Right renal pelvis (tissue), 4 donors: ENCODE measurements at places on chromosomes 7 and 10. TPM values are rescaled to one million over a fixed set of nuclear protein-coding genes. Genes with fewer than 3 reads are reported as not detected.

DNA sequence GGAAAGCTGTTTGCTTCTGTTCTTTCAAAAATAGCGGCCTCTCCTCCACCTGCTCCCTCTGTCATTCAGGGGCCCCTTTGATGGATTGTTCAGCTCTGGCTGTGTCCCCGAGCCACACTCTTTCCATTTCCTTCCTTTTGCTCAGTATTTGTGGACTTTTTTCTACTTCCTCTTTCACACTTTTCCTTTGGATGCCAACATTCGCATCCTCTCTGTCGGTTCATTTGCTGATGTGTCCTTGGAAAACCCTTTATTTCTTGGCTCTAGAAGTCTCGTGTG is 11.7 kb upstream of the PWWP2B start:
- no peak for DNase-seq

DNA sequence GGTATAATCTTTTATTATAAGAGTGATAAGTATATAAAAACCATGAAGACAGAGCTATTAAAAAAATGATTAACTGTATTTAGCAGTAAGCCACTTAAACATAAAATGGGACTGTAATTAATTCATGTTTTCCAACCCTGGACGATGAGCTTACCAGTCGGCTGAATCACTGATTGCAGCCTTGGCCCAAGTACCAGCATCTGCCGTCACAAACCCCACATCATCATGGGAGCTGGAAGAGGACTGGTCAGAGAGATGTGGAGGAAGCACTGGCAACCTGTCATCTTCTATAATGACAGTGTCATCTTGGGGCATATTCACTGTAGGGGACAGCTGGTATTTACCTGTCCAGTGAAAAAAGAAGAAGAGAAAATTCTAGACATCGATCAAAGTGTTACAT is 473.6 kb downstream of the PARD3 start:
- no peak for DNase-seq

- no peak for DNase-seq
Observed at GRCh38 chr10:97399843-97400545, 1.1 kb downstream of the RRP12 start.

BCL7B gene
- 37.3 TPM for polyA plus RNA-seq

DNA sequence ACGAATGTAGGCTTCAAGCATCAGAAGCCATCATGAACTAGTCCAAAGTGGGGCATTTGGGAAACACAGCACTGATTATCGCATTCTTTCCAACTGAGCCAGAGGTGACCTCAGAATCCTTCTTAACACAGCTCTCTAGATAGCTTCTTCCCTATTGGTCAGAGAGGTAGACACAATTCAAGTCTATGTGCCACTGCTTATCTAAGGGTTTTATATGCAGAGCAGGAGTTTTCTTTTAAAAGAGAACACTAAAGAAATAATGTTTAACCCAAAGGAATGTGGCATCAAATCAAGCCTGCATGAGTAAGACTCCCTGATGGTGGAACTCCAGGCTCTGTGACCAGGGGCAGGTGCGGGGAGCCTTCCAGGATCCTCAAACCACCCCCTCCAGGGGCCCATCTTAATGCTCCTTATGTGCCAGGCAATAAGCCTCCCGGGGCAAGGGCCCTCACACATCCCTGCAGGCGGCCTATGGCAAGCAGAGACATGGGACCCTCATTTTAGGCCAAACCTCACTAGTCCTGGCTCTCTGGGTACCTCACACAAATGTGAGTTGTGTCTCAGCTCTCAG is 13.8 kb downstream of the HSPA12A start:
- DNase-seq: no peak

- DNase-seq: no peak
Observed at GRCh38 chr10:70982443-70982842, 94.1 kb upstream of the PCBD1 start.

DNA sequence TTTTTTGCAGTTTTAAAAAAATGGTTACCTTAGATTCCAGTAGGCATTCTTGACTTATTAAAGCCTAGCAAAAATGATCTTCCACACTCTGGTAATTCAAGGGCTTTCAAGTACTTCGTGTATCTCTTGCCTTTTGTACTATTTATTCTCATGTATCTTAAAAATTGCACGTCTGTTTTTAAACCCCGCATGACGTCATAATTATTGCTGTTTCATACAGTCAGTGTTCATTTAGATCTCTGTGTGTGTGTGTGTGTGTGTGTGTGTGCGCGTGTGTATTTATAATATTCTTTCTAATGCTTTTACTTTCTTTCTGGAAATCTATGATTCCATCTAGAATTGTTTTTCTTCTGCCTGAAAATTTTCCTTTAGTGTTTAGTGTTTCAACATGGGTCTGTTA is 234.2 kb downstream of the CCSER2 start:
- no peak for DNase-seq

TSPAN12 gene
- 199 TPM for polyA plus RNA-seq

CCDC7 gene
- polyA plus RNA-seq: 5.9 TPM

LMTK2 gene
- polyA plus RNA-seq: 14.4 TPM

DNA sequence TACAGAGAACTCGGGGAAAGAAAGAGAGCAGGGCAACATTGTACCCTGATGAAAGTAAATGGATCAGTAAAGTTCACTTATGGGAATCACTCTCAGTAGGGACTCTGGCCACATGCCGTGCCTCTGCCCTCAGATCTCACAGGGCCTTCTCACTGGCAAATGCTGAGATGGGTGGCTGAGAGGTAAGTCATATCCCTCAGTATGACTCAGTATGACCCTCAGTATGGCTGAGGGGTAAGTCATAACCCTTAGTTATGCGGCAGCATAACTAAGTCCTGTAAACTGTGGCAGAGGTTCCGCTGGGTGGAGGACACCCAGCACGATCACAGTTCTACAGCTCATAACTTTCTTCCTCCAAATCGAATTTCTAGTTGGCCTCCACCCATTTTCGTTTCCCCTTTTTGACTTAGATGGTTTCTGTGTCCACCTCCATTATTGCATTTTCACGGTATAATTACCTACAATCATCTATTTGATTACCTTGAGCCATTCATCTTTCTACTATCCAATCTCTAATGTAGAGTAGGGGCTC is 26.5 kb upstream of the WNT16 start:
- DNase-seq: no peak

DNA sequence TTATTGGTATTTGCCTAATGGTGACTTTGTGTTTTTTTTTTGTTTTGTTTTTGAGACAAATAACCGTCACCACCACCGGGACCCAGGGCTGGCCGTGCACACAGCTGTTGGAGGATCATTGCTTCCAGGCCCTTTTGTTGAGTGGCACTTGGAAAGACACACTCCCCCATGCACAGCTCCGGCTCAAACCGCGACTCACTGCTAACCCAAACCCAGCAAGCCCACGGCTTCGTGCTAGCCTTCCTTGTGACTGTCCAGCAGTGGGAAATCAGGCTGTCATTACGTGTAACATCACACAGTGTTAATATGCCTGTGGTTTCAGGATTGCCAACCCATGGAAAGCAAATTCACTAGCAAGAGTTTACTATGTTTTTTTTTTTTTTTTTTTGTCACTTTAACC is 17.4 kb downstream of the BNIP3 start:
- no peak for DNase-seq

DNA sequence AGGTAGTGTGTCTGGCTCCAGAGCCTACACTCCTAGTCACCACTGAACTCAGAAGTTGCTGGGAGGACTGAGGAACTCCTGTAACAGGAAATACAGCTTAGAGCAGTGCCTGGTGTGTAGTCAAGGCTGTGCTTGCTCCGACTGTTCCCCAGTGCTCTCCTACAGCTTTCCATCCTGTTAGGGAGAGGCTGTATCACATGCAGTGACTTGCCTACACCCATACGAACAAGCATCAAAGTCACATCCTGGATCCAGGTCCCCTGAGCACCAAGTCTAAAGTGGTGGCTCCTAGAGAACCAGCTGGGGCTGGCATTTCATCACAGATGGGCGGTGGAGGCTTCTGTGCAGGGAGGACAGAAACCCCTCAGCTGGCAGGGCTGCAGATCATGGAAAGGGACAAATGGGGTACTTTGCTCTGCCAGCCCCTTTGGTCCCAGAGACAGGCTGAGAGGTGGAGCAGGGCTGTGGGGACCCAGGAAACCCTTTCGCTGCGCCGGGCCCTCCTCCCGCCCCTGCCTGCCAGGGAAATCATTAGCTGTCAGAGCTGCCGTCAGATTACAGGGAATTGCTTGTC is 7.7 kb downstream of the ASB10 start:
- no peak for DNase-seq

SLC26A5 gene
- polyA plus RNA-seq: 0.08 TPM

ANXA8 gene
- not detected for polyA plus RNA-seq

GRCh38 chr10:42930516-42931192 is 146.2 kb upstream of the RET start:
- no peak for DNase-seq

DNA sequence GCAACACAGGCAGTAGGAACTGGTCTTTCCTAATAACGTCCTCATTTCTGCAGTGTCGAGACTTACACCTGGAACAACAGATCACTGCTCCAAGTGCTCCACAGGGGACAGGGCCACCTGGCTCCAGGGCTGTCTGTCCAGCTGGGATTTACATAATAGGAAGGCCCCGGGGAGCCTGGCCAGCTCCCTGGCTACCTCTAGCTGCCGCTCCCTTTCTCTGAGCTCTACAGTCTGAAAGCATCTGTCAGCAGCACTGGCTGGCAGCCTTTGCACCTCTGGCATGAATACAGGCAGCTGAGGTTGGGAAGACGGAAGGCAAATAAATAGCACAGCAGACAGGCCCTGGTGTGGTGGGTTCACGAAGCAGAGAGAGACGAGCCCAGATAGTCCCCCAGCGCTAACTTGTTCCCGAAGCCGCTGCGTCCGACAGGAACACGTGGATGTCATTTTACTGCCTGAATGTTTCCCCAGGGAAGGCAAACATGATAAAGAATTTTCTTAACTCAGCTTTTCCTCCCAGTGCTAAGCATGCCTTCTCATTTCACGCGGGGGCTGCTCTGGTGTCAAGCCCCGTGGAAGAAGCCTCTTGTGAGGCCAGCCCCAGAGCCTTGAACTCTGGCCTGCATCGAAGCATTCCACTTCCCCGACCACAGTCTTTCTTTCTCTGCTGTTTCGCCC is 105.4 kb downstream of the ITIH5 start:
- DNase-seq: no peak
